ENCODE measurements at places on chromosomes 5 and 9.

GRCh38 chr5:118616281-118616680, 372.1 kb downstream of the DTWD2 start:
- no peak for DNase-seq
- H3K27ac ChIP-seq: no peak overlapping the region
- no peaks in the 10 kb centered on the region for H3K36me3 ChIP-seq
- H3K27me3 ChIP-seq: no peaks in the 10 kb centered on the region
- no peak overlapping the region for H3K4me3 ChIP-seq
- H3K4me1 ChIP-seq: no peaks in the 10 kb centered on the region

GRCh38 chr5:58239731-58240130, 220.2 kb downstream of the PLK2 start:
- H3K36me3 ChIP-seq: no peaks in the 10 kb centered on the region
- no peak for DNase-seq
- no peak overlapping the region for H3K4me3 ChIP-seq
- H3K4me1 ChIP-seq: no peaks in the 10 kb centered on the region
- H3K27ac ChIP-seq: no peak overlapping the region

DNA sequence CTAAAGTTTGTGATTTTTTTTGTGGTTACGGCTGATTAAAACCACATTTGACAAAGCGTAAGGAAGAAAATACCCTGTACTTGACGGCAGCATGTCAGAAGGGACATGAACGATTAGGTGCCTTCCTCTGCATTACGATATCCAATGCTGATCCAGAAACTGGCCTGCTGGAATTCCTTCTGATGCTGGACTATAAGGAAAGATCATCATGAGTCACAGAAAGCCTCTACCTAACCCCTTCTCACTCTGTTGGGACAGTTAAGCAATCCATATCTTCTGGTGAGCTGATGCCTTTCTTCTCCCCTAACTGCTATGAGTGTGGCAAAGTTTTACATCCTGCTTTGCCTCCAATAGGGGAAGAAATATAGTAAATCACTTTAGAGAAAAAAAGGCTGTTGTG, 78.4 kb upstream of the PAPPA start:
- H3K27me3 ChIP-seq: no peaks in the 10 kb centered on the region
- H3K36me3 ChIP-seq: no peaks in the 10 kb centered on the region
- H3K4me1 ChIP-seq: no peaks in the 10 kb centered on the region
- no peak overlapping the region for H3K27ac ChIP-seq
- no peak overlapping the region for H3K4me3 ChIP-seq

GRCh38 chr9:86767373-86767772, 179.9 kb downstream of the GAS1 start:
- no peaks in the 10 kb centered on the region for H3K36me3 ChIP-seq
- no peaks in the 10 kb centered on the region for H3K4me1 ChIP-seq
- no peaks in the 10 kb centered on the region for H3K27me3 ChIP-seq
- H3K27ac ChIP-seq: no peak overlapping the region
- H3K4me3 ChIP-seq: no peak overlapping the region

DNA sequence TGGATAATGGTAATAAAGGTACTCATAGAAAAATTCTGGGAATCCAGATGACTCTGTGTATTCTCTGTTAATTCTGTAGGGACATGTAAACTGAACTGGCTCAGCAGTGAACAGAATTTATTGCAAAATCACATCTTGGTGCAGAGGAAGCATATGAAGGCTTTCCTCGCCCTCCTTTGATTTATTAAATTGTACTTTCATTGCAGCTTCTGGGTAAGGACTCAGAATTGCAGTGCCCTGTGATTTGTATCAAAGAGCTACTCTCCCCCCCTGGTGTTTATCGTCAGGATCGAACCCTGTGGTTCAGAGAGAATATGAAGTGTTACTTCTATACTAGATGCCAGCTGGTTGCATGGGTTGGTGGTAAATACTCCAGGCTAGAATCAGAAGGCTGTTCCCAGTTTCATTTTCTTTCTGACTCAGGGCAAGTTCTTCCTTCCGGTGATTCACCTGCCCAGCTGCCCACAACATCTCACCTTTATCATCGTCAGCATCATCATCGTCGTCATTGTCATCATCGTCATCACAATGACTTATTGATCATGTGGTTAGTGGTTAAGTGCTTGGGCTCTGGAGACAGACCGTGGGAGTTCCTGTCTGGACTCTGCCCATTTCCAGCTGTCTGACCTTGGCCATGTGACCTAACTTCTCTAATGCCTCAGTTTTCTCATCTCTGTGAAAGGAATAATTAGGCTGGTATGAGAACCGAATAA, 238.8 kb downstream of the ARHGAP26 start:
- H3K4me3 ChIP-seq: no peak overlapping the region
- no peaks in the 10 kb centered on the region for H3K27me3 ChIP-seq
- DNase-seq: no peak
- H3K4me1 ChIP-seq: no peaks in the 10 kb centered on the region
- no peak overlapping the region for H3K27ac ChIP-seq
- no peaks in the 10 kb centered on the region for H3K36me3 ChIP-seq

DNA sequence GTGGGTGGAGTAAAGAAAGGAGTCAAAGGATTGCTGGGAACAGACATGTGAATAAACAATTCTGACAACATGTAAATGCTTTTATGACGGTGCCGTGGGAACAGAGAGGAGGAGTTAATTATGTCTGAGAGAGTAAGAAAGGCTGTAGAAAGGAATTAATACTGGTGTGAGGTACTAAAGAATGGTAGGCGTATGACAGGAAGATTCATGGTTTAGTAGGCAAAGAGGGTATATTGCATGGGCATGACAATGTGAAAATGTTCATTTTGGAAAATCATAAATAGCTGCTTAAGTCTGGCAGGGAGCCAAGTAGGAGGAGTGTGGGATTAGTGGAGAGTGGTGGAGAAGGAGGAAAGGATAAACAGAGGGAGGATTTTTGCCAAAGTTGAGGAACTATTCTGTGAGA, 19.7 kb downstream of the NAA35 start:
- H3K36me3 ChIP-seq: no peaks in the 10 kb centered on the region
- no peak overlapping the region for H3K27ac ChIP-seq
- no peaks in the 10 kb centered on the region for H3K4me1 ChIP-seq
- no peak for DNase-seq
- H3K27me3 ChIP-seq: no peaks in the 10 kb centered on the region

DNA sequence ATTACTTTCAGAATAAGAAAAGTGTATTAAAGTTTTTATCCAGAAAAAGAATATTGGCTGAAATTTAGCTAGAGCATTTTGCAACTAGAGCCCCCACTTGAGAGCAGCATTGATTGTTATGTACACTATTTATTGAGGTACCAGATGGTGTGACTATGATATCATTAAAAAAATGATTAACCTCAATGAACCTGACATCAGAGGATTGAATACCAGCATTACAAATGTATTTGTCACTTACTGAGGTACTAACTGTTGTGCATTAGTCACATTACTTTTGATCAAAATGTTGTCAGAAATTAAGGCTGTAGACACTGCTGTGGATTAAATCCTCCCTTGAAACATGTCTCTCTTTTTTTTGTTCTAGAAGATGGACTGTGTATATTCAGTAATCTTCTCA, 127.8 kb upstream of the DHFR start:
- no peak overlapping the region for H3K4me3 ChIP-seq
- no peaks in the 10 kb centered on the region for H3K4me1 ChIP-seq
- H3K27me3 ChIP-seq: no peaks in the 10 kb centered on the region
- no peak for DNase-seq
- H3K27ac ChIP-seq: no peak overlapping the region
- no peaks in the 10 kb centered on the region for H3K36me3 ChIP-seq
